ENCODE measurements at places on chromosomes 11 and 22.

DNA sequence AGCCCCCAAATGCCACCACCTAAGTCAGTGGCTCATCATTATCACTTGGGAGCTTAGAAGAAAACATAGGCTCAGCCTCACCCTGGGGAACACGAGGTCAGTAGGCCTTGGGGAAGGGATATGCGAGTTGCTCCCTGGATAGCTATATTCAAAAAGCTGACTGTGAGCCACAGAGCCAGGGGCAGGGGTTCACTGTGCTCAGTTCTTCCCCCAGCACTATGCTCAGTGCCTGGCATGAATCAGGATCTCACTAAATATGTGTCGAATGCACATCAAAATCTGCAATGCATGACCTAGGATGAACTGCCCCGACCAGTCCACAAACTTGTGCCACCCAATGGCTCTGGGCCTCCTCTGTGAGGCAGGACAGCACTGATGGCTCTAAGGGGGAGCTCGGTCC lies 35.1 kb downstream of the THOC5 start:
- DNase-seq = no peak

DNA sequence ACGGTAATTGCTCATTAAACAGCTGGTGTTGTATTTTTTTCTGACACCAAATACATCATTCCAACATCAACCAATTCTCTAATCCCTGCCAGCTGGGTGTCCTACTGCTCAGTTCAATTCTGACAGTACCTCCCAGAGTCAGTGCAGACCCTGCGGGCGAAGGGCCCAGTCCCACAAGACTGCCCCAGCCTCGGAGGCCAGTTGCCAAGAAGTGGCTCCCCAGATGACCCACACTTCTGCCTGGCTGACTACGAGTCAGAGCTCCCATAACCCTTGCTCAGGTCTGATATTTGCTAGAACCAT lies 147.2 kb downstream of the CTTN start:
- DNase-seq = no peak

GRCh38 chr11:14148653-14149273 lies 186.2 kb downstream of the SPON1 start:
- DNase-seq = no peak

- DNase-seq = no peak
Observed at GRCh38 chr11:131242476-131243000, 127.9 kb upstream of the NTM start.

- DNase-seq = no peak
Observed at GRCh38 chr11:104799251-104799650, 99.0 kb downstream of the CASP12 start.

GRCh38 chr11:121596195-121597155 lies 143.7 kb upstream of the SORL1-AS1 start:
- DNase-seq = no peak

DNA sequence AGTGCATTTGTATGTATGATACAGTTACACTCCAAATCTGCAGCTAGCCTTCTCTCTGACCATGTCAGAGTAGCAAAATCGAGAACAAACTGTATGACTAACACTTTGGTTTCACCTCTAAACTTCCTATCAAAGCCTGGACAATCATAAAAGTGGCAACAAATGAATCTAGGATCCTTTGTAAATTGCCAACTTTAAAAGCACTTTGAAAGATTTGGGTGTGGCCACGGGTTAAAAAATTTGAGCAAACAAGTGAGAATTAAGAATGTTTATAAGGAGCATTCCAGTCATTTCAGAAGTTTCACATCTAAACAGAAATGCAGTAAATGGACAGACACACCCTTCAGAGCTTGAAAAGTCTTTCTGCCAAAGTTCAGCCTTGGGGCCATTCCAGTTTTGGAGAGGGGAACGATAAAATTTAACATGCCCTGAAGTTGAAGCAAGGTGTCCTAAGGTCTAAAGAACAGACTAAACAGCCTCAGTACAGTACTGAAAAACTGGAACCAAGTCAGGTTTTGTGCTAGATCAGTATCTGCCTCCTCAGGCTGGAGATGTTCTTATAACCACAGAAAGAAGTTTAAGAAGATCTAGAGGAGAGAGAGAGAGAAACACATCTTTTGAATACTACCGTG lies 181.9 kb upstream of the BDNF start:
- no peak for DNase-seq

DNA sequence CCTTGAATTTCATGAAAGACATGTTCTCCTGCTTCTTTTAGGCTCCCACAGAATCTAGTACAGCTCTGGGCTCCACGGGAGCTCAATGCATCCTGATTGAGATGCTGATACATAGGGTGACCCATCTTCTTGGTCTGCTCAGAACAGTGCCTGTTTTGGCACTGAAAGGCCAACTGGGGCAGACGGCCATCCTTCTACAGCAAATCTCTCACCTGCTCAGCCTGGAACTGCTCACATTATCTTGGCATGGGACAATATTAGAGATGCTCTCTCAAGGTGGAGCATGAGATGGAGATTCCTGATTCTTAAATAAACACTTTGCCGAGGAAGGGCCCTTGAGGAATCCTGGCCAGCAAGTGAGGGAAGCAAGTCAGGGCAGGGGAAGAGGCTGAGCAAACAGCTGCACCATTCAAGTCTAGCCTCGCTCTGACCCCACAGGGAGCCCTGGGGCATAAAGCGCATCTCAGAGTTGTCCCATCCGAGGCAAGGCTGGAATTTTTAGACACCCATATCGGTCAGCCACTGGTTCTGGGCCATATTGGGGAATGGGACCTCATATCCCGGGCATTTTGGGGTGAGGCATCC lies 58.4 kb upstream of the CSNK2A3 start:
- no peak for DNase-seq

DNA sequence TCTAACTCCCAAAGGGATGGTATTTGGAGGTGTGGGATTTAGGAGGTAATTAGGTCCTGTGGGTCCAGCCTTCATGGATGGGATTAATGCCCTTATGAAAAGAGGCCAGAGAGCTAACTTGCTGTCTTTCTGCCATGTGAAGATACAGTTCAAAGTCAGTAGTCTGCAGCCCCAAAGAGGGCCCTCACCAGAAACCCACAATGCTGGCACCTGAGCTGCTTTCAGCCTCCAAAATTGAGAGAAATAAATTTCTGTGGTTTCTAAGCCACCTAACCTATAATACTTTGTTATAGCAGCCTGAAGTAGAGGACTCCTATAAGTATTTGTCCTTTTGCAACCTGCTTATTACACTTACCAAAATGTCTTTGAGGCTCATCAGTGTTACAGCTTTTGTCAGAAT lies 16.2 kb downstream of the ATM start:
- no peak for DNase-seq

DNA sequence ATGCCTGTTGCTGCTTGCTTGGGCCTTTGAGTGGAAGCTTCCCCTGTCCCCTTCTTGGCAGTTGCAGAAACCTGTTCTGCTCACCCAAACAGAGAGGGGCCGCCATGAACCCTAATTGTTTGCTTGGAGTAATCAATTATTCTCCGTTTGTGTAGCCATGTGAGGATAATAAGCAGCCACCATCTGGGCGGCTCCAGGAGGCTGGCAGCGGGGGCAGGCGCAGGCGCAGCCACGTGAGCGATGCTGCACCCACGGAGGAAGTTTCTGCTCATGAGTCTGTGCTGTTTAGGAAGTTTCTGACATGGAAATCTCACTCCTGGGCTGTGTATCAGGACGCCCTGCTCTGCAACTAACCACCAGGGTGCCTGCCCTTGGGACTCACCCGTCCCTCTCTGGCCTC lies 90.1 kb downstream of the MPPED1 start:
- DNase-seq = no peak

DNA sequence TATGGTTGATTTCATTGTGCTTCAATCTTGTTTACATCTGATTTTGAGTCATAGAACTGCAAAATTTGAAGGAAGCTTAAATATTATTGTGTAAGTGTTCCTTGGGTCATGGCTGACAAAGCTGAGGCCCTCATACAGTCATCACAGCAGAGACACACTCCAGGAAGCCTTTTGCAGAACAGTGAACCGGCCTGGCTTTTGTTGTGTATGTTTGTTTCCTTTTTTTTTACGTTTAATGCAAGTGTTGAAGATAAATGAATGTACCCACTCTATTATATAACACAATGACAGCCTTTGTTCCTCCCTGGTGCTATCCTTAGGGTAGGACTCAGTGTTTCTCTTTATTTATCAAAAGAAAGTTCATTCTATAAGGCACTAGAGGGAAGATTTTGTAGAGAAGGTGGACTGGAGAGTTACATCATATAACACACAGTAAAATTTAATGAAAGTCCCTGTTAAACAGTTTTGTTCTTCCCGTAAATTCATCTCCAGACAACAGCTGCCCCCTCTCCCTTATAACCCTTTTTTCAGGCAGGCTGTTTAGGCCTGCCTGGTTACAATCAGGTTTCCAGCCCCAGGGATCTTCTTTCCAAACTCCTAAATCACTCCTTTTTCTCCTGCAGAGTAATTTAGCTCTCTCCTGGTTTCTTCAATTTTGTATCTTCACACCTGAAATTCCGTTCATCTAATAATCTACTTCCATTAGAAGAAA lies 34.3 kb upstream of the CSTF3 start:
- DNase-seq = no peak

- no peak for DNase-seq
Observed at GRCh38 chr11:116725434-116726221, 47.2 kb downstream of the BUD13 start.

GRCh38 chr22:44287741-44288140 lies 25.0 kb downstream of the SHISAL1 start:
- no peak for DNase-seq

DNA sequence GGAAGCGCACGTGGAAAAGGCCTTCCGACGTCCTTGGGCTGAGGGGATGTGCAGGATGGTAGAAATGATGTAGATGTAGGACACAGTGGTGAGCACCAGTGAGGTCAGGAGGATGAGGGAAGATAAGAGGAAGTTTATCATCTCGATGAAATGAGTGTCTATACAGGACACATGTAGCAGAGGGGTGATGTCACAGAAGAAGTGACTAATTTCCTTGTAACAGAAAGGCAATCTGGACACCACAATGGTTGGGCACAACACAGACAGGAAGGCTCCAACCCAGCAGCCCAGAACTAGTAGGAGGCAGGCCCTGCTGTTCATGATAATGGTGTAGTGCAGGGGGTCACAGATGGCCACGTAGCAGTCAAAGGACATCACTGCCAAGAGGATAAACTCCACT lies 35.0 kb upstream of the OR6M1 start:
- no peak for DNase-seq

- no peak for DNase-seq
Observed at GRCh38 chr11:106473089-106473722, 395.7 kb downstream of the AASDHPPT start.

DNA sequence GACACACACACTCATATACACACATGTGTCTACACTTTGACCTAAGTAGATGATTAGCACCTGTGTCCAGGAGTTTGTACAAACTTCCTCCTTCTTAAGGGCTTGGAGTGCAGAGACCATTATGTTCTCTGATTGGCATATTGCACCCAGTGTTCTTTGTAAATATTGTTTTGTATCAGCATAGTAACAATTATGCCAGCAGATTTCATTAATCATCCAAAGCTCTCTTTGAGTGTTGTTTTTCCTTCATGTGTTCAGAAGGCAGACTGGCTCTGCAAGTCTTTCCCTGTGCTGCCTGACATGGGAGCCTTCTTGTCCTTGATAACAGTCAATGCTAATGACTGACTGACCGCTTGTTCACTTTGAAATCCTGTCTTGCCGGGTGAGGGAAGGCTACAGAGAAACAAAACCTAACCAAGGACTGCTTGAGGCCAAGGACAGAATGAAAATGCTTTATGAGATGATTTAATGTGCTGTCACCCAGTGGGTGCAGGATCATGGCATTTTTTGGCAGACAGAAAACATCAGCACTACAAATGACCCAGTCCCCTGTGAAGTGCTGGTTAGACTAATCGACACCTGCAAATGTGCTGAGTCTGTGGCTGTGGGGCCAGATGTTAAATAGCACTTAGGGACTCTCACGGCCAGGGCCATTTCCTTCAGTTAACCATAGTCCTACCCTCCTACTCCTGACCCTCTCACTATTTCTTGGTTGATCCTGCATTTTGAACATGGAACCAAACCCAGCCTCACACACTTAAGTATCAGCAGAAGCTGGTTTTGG lies 6.6 kb upstream of the BARX2 start:
- no peak for DNase-seq

DNA sequence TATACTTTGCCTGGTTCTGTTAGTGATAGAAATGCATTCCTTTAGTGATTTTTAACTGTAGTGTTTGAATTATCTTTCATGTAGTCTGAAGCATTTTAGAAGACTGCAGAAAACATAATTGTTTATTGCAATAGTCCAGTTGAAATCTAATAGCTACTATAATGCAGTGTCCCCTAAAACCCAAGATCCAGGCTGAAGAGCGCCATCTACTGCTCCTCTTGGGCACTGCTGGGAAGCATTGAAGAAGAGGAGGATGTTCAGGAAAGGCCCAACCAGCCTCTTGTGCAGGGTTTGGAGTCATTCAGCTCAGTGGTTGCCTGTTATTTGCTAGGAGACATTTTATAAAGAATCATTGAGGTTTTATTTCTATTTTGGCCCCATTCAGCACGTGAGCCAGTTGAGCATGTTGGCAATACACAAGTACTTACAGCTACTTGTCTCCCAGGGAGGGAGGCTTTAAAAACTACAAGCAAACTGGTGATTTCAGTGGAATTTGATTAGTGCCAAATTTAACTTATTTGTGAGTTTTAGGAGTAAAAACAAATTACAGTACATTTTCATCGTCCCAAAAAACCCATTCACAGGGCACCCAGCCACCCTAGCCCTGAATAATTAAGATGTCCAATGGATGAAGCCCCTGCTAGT lies 74.9 kb upstream of the HORMAD2 start:
- DNase-seq = peak; percentile 16

DNA sequence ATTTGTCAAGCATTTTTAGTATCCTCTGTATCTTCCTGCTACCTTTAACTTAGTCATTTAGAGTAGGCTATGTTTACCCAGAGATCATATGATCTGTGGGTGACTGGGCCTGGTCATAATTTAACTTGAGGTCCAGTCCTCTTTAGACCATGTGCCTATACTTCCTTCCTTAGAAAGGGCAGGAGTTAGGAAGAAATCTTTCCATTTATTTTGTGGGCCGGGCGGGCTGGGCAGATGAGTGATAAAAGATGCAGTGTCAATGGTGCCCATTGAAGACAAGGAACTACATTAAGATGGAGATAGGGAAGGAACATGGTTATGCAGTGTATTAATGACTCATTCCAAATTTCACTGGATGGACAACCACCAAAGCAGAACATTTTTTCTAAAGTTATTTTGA lies 30.9 kb upstream of the PDE3B start:
- no peak for DNase-seq

DNA sequence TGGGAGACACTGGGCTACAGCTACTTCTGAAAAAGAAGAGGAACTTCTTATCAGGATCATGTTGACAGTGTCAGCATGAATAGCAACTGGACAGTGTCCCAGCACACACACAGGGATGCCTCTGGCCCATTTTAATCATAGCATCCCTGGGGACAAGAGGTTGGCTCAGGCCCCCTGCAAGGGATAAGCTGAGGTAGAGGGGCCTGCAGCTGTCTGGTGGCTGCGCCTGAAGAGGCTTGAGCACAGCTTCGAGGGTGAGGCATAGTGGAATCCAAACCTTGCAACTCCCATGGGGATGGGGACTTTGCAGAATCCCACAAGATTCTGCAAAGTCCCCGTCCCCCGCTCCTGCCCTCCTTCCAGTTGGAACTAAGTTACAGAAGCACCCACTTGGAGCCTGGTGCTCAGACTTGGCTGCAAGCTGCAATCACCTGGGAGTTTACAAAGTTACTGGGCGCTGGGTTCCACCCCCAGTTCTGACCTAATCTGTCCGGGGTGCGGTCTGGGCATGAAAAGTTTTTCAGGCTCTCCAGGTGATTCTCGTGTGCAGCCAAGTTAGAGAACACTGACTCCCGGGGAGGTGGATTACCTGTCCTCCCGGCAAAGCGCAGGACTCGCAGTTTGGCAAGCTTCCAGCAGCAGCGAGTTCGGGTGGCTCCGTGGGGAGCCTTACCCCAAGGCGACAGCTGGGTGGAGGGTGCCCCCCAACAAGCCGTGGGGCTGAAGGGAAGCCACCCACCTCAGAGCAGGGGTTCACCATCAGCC lies 16.0 kb upstream of the LINC01488 start:
- no peak for DNase-seq

Measured in stimulated activated CD8-positive, alpha-beta memory T cell treated with anti-CD3 and anti-CD28 coated beads, Interleukin-15, amount 100 ng/mL, for 1 hour (primary cell).